ENCODE measurements at places on chromosomes 5 and 9.

- DNase-seq: no peak
These were observed 270.8 kb downstream of the NTRK2 start for GRCh38 chr9:84940294-84940693.

DNA sequence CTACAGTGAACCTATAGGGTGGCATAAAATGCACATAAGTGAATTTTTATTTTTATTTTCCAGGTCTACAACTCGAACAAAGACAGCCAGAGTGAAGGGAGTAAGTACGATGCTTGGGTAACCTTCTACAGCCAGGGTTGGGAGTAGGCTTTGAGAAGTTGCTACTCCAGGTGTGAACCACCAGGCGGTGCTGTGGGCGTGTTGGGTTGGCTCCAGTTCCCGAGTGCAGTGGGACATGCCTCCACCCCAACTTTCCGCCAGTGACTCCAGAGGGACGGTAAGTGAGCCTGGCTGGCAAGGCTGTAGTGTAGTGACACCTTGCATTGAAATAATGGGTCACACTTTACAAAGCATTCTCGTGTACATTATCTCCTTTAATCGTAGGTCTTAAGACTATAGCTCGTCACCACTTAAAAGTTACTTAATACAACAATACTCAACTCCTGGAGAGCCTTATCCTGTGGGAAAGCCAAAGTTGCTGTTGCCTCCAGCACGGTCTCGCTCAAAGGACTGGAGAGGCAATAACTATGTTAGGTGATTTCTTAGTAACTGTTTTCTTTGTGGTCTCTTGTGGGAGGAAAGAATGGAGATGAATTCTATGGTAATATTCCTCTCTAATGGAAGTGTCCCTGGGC, 244.0 kb downstream of the ARHGAP26 start:
- no peak for DNase-seq

- DNase-seq: no peak
These were observed 121.1 kb downstream of the BOD1 start for GRCh38 chr5:173495225-173495904.

GRCh38 chr9:127561491-127562278, 50.4 kb upstream of the STXBP1 start:
- peak; percentile 65 for DNase-seq
